ENCODE measurements at places on chromosomes 6 and 20.

DNA sequence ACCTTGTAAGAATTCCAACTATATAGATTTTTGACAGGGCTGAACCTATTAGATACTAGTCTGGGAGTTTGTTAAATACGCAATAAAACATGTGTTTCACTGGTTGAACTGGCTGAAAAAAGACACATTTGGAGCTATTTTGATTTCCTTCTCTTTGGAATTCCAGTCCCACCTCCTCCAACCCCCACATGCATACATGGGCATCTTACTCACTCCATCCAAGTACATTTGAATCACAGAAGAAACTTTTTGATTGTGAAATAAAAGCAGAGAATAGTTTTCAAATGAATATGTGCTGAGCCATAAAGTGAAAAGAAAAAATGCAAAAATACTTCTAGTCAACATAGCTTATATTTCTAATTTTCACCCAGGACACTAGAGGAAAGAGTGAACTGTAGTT lies 33.9 kb upstream of the STXBP5 start:
- DNase-seq = peak; percentile 90

DNA sequence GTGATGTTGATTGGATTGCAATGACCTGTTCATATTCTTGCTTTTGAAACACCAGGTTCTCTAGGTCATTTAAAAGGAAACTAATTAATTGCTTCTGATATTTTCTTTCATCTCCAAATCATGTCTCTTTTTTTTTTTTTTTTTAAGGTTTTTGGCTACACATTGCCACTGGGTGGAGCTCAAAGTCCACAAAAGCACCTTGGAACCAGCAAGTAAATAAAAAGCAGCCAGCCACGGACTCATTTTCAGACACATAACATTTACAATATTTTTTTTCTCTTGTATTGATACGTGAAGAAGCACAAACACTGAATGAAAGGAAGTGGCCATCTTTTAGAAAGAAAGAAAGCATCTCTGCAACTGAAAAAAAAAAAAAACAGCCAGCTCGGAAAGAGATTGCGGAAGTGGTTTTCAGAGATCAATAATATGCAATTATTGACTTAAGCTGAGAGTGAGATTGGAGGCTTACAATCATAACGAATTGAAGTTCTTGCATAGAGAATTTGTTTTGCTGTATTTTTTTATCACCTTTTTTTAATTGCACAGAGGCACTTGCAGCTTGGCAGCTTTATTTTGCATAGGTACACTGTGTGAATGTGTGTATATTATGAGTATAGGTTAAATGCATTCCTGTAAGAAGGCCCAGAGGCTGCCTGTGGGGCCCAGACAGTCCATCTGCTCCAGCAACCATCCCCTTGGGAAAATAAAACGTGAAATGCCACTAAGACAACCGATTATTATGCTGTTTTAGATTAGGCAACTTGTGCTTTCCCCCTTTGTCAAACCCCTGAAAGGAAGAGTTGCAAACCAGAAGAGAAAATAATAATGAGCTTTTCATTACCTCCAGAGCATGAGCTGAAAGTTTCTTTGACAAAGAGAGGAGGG lies 28.2 kb downstream of the CGA start:
- DNase-seq = peak; percentile 84

- no peak for DNase-seq
These were observed 31.7 kb downstream of the C20orf173 start for GRCh38 chr20:35497780-35498189.

DNA sequence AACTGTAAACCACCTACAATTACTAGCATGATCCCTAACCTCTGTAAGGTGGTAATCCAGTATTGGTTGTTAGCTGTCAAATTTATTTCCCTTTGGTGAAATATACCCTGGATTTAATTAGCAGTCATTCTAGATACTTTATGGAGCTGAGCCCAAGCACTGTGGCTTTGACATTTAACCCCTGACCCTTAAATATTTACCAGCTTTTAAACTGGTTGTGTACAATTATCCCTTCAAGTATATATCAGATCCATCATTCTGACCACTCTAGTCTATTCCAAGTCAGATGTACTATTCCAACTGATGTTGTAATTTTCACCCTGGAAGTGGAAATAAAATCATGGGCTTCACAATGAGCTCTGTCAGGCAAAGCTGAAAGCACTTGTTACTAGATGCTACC lies 229.6 kb downstream of the FOXC1 start:
- DNase-seq = no peak

GRCh38 chr6:166849749-166850183 lies 106.6 kb downstream of the RNASET2 start:
- no peak for DNase-seq

- DNase-seq = peak; percentile 17
These were observed 347.9 kb upstream of the SPTLC3 start for GRCh38 chr20:12660918-12661317.

DNA sequence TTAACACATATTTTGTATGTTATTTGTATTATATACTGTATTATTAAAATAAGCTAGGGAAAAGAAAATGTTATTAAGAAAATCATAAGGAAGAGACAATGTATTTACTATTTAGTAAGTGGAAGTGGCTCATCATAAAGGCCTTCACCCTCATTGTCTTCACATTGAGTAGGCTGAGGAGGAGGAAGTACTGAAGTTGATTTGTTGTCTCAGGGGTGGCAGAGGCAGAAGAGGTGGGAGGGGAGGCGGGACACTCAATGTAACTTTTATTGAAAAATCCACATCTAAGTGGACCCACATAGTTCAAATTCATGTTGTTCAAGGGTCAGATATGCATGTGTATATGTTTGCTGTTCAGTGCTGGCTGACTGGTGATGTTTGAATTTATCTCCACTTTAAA lies 210.2 kb upstream of the CITED2 start:
- DNase-seq = no peak

DNA sequence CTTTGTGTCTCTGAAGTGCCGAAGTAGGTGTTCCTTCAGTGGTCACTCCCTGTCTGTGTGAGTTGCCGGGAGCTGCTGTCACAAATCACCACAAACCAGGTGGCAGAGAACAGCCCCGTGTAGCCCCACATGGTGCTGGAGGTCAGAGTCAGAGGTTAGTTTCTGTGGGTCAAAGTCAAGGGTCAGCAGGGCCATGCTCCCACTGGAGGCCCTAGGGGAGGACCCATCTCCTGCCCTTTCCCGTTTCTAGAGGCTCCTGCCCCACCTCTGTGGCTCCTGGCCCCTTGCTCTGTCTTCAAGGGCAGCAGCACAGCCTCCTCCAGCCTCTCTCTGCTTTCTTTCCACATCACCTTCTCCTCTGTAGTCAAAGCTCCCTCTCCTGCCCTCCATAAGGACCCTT lies 264.3 kb downstream of the TAF4 start:
- no peak for DNase-seq

GRCh38 chr6:132937466-132937906 lies 123.1 kb downstream of the RPS12 start:
- DNase-seq = peak; percentile 69

DNA sequence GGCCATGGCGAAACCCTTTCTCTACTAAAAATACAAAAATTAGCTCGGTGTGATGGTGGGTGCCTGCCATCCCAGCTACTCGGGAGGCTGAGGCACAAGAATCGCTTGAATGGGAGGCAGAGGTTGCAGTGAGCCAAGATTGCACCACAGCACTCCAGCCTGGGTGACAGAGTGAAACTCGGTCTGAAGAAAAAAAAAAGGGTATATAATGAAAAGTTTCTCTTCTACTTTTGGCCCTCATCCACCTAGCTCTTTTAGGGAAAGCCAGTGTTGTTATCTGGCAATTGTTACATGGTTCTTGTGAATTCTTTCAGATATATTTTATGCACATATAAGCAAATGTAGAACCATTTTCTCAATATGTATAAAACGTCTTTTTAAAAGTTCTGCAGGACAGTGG lies 19.0 kb downstream of the KIF3B start:
- DNase-seq = peak; percentile 16

- DNase-seq = peak; percentile 80
These were observed 23.0 kb upstream of the CD24 start for GRCh38 chr6:106997392-106998158.

DNA sequence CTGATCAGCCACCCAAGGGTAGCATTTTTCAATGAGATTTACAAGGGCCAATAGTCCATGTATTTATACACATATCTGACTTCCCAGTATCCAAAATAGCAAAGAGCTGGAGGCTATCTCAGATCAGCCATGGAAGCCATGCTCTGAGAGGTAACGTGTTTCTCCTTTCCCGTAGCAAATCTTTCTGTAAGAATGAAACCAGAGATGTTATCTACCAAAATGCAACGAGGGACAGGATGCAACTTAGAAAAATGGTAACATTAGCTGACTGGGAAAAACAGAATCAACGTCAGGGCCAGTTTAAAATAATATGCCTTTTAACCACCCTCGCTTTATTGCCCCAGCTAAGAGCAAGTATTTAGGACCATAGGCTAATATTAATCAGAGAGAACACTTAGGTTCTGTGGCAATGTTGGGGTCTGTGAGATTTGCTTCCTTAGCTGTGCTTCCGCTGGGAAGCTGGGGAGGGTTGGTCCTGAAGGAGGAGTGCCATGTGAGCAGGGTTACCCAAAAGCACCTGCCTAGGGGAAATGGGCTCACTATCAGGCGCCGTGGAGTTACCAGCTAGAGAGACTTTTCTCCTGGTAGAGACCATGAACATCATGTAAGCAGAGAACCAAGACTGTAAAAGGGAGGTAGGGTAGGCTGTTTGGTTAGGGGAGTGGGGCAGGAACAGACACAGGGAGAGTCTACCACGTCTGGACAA lies 1.2 kb downstream of the ZNF831 start:
- no peak for DNase-seq

DNA sequence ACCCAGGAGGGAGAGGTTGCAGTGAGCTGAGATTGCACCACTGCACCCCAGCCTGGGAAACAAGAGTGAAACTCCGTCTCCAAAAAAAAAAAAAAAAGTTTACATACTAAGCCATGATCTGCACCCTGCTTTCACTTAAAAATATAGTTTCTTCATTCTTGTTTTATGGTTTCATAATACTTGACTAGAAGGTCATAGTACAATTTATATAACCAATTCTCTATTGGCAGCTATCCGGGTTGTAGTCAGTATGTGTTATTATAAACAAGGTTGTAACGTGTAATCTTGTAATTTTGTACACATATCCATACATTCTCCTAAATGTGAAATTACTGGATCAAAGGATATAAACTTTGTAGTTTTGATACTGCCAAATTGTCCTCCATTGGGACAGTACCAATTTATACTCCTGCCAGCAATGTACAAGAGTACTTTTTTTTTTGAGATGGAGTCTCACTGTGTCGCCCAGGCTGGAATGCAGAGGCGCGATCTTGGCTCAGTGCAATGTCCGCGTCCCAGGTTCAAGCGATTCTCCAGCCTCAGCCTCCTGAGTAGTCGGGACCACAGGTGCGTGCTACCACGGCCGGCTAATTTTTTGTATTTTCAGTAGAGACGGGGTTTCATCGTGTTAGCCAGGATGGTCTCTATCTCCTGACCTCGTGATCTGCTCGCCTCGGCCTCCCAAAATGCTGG lies 144.8 kb downstream of the GJA10 start:
- DNase-seq = no peak

DNA sequence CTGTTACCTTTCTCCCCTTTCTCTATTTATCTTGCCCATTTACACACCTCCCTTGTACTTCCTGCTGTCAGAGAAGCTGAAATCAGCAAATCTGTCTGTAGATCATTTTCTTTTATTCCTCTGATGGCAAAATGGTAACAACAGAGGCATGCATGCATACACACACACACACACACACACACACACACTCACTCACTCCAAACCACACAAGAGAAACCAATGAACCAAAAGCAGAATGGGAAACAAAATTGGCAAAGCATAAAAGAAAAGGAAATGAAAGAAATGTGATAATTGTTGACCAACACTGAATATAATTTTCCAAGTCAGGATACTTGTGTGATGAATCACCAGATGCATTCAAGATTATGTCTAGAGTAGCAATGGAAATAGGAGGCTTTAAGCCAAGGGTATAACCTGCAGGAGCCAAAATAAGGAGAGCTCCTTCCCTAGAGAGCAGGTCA lies 172.4 kb downstream of the PLCB4 start:
- peak; percentile 91 for DNase-seq

GRCh38 chr6:143005816-143006215 lies 54.9 kb upstream of the AIG1 start:
- DNase-seq = no peak

GRCh38 chr6:164206807-164207423 lies 792.4 kb downstream of the QKI start:
- DNase-seq = no peak

GRCh38 chr6:82955841-82956240 lies 109.8 kb downstream of the UBE3D start:
- peak; percentile 68 for DNase-seq

GRCh38 chr6:137092018-137092417 lies 47.3 kb upstream of the IL20RA start:
- no peak for DNase-seq

Measured in choroid plexus epithelial cell (primary cell).